Astrocyte of the spinal cord (primary cell): ENCODE measurements at places on chromosomes 3 and 15.

GRCh38 chr15:74024687-74025086 lies 30.2 kb downstream of the PML start:
- DNase-seq, result no peak

- peak; percentile 37 for DNase-seq
Observed at GRCh38 chr3:5160940-5161858, 26.3 kb upstream of the EDEM1 start.

DNA sequence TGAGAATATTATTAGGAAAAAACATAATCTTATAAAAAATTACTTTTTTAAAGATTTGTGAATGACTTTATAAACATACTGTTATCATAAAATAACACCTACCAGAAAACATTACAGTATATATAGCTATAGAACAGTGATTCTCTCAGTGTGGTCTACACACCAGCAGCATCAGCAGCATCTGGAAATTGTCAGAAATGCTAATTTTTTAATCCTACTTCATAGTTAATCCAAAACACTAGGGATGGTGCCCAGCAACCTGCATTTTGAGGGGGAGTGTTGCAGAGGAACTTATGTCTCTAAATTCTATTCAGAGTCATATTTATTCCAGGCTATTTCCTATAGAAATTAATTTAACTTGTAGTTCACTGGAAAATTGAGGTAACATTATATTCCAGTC lies 1107.8 kb downstream of the IGSF11 start:
- no peak for DNase-seq

GRCh38 chr15:35150361-35150760 lies 65.3 kb upstream of the NANOGP8 start:
- DNase-seq, result no peak

DNA sequence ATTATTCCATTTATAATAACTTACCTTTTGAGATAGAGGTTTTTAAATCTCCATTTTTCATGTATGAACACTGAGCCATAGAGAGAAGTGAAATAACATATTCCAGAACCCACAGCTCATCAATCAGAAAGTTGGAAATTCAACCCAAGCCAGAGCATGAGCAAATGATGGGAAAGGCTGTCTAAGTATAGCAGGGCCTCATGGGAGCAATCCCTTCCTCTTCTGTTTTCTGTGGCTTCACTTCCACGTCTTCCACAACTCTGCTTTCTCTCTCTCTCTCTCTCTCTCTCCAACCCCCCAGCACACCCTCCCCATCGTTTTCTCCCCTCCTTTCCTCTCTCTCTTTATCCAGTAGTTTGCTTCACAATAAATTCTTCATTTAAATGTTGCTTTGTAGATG lies 14.8 kb upstream of the IL1RAP start:
- DNase-seq, result no peak

DNA sequence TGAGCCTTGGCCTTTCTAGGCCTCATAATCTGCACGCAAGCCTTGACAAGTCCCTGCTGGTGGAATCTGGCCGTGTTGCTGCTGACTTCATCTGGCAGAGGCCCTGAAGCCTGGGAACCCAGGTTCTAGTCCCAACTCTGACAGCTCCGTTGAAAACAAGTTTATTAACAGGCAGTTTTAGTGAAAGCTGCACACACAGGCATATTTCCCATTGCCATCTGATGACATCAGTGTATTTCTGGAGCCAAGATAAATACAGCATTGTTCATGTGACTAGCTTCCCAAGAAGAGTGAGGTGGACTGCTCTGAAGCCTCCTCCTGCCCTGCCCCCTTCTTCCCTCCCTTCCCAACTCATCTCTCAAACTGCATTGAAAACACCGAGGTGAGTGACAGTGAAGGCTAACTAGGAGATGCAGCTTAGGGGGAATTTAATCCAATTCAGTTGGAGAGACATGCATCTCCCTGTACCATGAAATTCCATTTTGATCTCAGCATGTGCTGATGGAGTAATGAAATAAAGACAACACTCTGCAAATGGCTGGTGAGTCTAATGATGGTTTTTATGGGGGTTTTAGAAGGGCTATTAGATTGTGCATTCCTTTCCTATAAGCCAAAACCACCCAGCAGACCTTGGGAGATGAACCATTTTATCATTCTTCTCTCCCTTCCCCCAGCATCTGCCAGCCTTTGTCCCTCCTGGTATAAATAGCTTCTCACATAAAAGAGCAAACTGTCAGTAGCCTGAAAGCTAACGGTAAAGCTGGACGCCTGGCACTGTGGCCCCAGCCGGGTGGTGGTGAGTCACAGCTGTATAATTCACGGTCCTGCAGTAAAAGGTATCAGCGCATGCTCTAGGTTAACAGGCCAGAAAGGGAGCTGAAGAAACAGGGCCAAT lies 38.0 kb downstream of the PRICKLE2 start:
- peak; percentile 98 for DNase-seq

GRCh38 chr3:61725851-61726333 lies 164.5 kb downstream of the PTPRG start:
- peak; percentile 67 for DNase-seq

DNA sequence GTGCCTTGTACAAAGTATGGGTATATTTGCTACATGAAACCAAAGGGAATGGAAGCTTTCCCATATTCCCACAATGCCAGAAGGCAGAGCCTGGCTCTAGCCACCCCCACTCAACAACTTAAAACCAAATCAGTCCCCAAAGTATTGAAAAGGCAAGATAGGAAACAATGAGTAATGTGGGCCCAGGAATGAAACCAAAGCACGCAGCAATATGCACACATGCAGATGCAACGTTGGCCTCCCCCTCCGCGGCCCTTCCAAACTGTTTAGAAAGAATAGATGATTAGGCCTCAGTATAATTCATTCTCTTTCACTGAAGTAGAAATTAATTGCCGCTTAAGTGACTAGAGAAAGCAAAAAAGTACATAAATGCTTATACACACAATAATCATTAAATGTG lies 59.1 kb downstream of the THRB start:
- DNase-seq, result no peak

- peak; percentile 39 for DNase-seq
Observed at GRCh38 chr3:116139641-116140040, 305.6 kb downstream of the LSAMP start.

DNA sequence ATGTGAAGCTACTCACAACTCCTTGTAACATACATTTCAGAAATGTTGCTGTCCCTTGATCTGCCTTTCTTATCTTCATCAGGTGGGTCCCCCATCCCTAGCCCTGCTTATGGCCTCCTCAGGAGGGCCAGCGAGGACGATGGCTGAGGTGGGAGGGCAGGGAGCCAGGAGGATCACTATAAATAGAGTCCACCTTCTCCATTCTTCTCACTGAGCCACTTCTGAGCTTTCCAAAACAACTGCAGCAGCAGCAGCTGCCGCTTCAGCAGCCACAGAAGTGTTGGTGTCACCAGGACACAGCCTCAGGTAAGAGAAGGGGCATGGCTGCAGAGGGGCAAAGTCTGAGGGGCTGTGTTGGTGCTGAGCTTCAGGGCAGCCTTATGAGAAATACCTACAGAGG lies 53.5 kb downstream of the ANAPC13 start:
- no peak for DNase-seq

GRCh38 chr3:101061312-101061711 lies 68.1 kb upstream of the ABI3BP start:
- DNase-seq, result no peak

GRCh38 chr3:127674101-127674721 lies 1.5 kb downstream of the ABTB1 start:
- DNase-seq, result no peak

- no peak for DNase-seq
Observed at GRCh38 chr3:30638685-30639412, 32.4 kb downstream of the TGFBR2 start.

DNA sequence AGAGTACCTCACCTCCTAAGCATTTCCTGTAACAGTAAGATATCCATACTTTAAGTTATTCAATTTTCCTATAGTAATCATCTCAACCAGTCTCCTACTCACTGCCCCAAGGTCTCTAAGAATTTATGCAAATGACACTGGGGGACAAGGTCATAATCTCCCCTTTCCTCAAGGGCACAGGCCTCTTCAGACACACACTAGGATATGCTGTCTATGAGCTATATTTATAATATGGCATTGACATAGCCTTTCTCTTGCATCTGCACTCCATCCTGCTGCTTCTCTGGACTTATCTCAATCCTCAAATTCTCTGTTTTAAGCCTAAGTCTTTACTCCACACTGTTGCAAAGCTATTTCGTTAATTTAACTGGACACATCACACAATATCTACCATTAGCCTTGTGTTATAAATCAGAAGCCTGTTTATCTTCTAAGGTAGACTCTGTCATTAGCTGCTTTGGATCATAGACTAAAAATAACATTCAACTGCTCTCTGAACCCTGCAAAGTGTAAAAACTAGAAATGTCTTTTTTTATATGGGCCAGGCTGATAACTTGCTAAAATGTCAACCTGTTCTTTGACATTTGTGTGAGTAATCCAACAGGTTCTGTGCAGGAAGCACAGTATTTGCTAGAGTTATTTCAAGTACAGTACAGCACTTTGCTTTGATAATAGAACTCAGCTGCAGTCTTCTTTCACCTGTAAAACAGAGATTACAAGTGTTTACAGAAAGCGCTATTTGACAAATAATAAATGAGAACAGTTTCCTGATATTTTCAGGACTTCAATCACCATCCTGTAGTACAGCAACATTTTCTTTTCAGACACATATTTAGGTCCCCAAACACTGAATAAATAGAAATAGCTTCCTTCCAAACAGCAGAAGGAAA lies 17.8 kb upstream of the SEC62 start:
- no peak for DNase-seq

- peak; percentile 42 for DNase-seq
Observed at GRCh38 chr15:74906067-74906449, 593 bp downstream of the FAM219B start.

GRCh38 chr15:33837294-33837693 lies 131.0 kb upstream of the CHRM5 start:
- no peak for DNase-seq

- no peak for DNase-seq
Observed at GRCh38 chr3:66555214-66555844, 54.5 kb upstream of the LRIG1 start.

GRCh38 chr15:60396958-60397771 lies 621 bp downstream of the ANXA2 start:
- peak; percentile 79 for DNase-seq

GRCh38 chr15:77097921-77098320 lies 27.0 kb upstream of the TSPAN3 start:
- DNase-seq, result no peak

DNA sequence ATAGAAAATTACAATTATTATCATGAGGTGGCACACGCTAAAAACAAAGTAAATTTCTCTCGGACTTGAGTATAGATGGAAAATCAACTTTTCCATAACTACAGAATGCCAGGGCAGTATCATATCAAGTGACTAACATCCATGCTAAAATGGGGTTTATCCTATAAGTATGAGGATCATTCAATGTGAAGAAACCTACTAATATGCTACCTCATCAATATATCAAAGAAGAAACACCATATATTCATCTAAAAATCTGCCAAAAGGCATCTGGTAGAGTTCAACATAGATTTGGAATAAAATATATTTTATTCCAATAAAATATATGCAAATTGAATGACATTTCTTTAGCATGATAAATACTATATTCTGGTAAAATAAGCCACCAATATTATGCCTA lies 894.4 kb downstream of the MCTP2 start:
- DNase-seq, result no peak

- DNase-seq, result no peak
Observed at GRCh38 chr3:128253150-128253549, 99.9 kb downstream of the EEFSEC start.

GRCh38 chr3:47877290-47877689 lies 74.4 kb downstream of the DHX30 start:
- peak; percentile 31 for DNase-seq

DNA sequence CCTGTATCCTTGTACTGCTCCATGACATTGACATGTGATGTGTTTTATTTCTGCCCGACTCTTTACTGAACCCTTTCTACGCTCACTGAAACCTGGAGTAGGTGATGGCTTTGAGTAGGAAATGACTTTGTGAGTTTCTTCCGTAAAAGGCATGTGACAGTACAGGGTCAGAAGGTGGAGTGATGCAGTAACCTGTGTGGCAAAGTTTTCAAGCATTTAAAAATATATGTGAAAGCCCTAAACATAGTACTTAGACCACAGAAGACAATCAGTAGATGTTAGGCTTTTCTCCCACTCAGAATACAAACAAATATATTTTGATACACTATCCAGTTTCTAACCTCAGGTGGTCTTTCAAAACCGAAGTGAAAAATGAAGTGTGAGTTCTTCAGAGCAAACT lies 31.3 kb upstream of the SACM1L start:
- no peak for DNase-seq

GRCh38 chr3:162217647-162218046 lies 721.0 kb downstream of the OTOL1 start:
- peak; percentile 23 for DNase-seq

GRCh38 chr3:154061001-154061370 lies 60.2 kb upstream of the ARHGEF26 start:
- no peak for DNase-seq

GRCh38 chr3:128498901-128499530 lies 6.0 kb upstream of the GATA2 start:
- no peak for DNase-seq

GRCh38 chr3:110732420-110732819 lies 339.2 kb upstream of the NECTIN3 start:
- DNase-seq, result no peak

DNA sequence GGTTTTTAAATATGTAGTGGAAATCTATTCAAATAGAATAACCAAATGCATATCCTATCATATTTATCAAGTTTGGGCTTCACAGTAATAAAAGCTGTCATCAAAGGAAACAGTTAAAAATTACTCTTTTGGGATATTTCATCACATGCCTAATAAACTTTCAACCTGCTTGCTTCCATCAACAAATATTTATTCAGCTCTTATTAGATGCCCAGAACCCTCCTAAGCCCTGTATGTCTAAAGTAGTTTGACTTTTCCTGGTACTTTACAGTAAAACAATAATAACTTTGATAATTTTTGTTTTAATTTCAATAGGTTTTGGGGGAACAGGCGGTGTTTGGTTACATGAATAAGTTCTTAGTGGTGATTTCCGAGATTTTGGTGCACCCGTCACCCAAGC lies 37.5 kb upstream of the RARB start:
- no peak for DNase-seq

DNA sequence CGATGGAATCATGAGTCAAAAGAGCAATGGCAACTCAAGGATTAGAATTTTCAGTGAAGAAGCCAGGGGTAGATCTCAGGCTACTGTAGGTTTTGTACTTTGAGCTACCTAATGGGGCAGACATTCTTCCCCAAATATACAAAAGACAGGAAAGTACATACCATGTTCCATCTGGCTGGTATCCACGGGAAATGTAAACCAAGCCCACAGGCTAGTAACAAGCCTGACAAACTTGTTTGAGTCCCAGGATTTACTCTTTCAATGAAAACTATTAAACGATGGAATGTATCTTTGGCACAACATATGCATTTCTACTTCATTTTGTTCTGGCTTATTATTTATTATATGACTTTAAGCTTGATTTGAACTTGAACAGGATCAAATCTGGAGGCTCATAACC lies 44.2 kb upstream of the GOLIM4 start:
- DNase-seq, result no peak

DNA sequence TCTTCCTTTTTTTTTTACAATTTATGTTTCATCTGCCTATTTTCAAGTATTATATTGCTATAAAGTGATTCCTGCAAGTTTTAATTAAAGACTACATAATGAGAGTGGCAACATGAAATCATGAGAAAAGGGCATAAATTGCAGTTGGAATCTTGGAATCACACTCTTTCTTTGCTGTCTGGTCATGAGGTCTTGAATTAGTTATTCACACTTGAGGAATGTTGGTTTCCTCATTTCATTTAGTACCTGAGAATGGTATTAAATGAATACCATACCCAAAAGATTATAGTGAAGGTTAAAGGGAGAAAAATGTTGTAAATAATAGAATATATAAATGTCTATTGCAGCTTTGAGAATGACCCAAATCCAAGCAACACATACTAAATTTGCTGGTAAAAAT lies 25.8 kb upstream of the CNTN3 start:
- no peak for DNase-seq
